ENCODE measurements at places on chromosomes 4 and X.

DNA sequence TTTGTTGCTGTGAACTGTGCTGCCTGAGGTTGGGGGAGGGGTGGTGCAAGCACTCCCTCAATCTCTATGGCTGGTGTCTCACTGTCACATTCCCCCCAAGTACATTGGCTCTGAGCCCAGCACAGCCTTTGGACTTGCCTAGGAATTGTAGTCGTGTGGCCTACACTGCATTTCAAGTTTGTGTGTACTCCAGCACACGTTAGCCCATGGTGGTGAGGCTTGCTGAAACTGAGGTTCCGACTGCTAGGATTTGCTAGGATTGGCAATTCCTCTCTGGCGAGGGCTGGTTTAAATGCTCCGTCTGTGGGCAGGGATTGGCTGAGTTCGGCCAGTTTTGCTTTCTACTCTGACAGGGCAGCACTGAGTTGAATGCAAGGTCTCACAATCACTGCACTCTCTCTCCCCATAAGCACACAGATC, 121.7 kb upstream of the CXXC4 start:
- DNase-seq: no peak

DNA sequence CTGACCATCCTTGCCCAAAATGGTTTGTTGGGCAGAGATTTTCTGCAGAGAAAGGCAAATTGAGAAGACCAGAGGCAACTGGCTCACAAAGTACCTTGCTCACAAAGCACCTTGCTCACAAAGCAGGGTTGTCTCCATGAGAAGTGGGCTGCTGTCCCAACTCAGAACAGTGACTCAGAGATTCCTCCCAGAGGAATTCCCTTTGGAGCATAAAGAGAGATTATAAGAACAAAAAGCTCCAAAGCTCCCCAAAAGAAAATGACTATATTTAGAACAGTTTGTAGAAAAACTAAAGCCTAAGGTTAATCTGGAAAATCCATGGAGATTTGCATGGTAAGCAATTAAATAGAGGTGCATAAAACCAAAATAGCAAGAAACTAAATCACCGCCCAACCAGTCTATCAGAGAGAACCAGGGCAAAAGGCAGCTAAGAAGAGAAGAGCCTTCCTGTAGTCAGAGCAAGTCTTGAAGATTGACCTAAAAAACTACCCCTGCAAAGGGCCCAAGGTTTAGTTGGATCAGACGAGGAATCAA, 731.4 kb downstream of the FAT4 start:
- no peak for DNase-seq

- no peak for DNase-seq
These were observed 557 bp upstream of the USP38 start for GRCh38 chr4:143184217-143184502.

GRCh38 chr4:95541889-95542607, 6.7 kb downstream of the UNC5C start:
- no peak for DNase-seq

GRCh38 chrX:69951753-69952152, 98.0 kb downstream of the AWAT2 start:
- DNase-seq: no peak

GRCh38 chr4:40789031-40789430, 39.3 kb downstream of the NSUN7 start:
- no peak for DNase-seq

DNA sequence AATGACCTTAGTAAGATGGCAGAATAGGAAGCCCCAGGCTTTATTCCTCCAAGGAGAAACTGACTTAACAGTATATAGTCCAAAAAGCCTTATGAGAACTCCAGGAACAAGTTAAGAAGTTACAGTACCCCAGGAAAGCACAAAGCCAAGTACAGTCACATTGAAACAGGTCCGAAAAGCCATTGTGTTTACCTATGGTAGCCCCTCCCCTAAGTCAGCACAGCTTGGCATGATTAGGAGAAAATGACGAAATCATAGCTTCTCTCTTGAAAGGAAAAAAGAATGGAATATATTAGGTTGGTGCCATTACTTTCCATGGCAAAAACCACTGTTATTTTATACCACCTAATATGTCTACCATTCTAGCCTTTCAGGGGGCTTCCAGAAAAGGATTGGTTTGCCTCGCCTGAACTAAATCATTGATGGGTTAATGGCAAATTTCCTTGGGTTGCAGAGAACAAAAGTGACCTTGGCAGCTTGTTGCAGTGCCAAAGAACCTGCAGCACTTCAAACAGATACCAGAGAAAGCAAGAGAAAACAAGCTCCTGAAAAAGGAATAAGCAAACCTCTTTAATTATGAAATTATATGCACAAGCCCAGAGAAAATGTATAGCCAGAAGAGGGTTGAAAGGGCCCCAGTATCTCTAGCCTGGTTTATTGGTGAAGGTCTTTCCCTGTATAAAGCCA, 130.6 kb downstream of the PTCHD1 start:
- no peak for DNase-seq

- DNase-seq: no peak
These were observed 22.8 kb upstream of the CENPVL3 start for GRCh38 chrX:51641421-51642021.
